EH (cell line): ENCODE measurements at places on chromosomes 3 and 15.

DNA sequence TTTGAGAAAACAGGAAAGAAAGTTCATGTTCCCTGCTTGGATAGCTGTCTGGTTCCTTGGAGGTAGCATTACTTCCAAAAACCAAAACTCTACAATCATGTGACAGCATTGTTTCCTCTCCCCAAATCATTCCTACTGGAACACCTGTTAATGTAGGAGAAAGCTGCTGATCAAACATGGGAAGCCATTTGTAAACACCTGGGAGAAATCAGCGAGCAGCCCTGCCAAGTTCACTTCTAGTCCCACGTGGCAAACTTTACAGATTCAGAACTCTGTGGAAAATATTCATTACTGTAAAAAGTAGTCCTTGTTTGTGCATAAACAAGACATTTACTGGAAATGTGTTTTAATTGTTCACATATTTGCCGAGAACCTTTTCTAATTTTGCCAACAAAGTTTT, 275.5 kb upstream of the AZI2 start:
- no peak for DNase-seq

DNA sequence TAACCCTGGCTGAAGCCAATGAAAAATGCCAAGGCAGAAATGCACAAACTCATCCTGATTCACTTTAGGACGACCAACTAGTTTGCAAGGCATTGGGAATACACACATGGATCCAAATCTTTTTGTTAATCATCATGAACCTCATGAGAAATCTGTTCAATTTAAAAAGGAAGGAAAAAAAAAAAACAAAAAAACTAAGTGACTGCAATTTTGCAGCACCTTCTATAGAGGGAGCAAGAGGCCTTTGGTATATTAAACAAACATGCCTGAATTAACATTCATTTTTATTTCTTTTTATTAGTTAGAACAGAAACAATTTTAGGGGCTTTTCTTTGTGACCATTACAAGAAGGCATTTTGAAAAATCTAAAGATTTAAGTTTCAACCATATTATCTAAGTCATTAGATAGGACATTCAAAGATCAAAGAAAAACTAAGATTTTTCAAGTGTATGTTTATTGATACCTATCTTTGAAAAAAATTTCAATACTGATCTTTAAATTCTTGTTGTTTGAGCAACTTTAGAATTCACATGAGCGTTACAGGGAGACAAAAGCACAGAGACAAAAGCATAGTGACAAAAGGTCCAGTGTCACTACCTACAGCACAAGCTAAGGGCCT, 182.4 kb downstream of the CBLB start:
- DNase-seq: peak; percentile 35

DNA sequence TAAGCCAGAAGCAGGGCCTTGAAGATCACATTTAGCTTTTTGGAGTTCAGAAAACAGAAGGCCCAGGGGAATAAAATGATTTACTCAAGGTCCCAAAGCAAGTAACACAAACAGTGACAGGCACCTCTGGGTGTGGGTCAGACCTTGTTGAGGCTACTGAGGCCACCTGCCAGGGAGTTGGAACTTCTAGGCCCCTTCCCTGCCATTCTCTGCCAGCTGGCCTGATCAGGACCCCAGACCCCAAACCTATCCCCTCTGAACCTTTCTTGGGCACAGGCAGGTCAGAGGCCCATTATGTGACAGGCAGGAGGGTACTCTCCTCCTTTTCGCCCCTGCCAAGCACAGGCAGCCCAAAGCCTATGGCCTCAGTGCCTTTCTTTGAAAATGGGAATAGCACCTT, 49.4 kb upstream of the ATP2B2 start:
- no peak for DNase-seq

GRCh38 chr3:3556078-3556477, 243.2 kb upstream of the LRRN1 start:
- DNase-seq: no peak

- DNase-seq: no peak
Observed at GRCh38 chr15:74441248-74441941, 7.6 kb upstream of the SEMA7A start.

DNA sequence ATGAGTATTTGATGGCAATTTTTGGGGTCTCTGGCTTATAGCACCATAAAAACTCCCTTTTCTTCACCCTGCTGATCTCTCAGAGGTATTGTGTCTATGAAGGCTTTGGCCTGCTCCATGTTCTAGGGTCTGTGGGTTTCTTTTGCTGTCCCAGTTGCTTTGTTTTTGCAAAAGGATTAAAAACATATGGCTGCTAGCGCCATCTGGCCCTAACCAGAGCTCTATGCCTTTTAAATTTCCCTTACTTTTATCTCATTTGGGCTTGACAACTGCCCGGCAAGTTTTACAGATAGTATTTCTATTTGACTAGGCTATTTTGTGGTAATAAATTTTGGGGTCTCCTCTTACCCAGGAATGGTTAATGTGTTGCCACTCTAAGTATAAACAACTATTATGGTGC, 6.4 kb upstream of the GHRL start:
- DNase-seq: peak; percentile 16

DNA sequence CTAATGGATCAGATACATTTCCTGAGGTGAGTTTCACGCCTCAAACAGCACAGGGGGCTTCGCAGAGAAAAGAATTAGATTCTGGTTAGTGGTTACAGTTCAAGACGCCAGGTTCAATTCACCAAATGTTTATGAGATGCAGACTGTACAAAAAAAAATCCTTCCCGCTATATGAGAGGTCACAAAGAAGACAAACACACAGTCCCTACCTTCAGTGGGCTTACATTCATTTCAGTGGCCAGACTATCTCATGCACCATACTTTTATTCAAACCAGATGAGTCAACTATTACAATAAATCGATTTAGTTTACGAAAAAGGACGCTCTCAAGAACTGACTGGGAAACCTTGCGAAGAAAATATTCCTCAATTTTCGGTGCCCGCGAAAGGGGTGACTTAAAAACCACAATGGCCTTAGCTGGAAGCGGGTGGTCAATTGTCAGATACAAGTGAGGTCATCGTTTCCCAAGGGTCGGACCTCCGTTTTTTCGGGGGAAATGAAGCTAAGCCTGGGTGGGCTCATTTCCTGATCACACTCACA, 695 bp downstream of the METTL6 start:
- no peak for DNase-seq

DNA sequence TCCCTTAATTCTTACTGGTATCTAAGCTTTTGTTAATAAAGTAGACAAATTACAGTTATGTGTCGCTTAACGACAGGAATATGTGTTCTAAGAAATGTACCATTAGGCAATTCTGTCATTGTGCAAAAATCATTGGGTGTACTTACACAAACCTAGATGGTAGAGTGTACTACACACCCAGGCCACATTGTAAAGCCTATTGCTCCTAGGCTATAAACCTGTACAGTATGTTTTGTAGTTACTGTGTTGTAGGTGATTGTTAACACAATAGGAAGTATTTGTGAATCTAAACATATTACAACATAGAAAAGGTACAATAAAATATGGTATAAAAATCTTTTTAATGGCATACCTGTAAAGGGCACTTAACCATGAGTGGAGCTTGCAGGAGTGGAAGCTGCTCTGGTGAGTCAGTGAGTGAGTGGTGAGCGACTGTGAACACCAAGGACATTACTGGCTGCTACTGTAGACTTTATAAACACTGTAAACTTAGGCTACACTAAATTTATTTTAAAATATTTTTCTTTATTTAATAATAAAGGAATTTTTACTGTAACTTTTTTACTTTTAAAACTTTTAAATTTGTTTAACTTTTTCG, 47.4 kb downstream of the FSIP1 start:
- DNase-seq: no peak

DNA sequence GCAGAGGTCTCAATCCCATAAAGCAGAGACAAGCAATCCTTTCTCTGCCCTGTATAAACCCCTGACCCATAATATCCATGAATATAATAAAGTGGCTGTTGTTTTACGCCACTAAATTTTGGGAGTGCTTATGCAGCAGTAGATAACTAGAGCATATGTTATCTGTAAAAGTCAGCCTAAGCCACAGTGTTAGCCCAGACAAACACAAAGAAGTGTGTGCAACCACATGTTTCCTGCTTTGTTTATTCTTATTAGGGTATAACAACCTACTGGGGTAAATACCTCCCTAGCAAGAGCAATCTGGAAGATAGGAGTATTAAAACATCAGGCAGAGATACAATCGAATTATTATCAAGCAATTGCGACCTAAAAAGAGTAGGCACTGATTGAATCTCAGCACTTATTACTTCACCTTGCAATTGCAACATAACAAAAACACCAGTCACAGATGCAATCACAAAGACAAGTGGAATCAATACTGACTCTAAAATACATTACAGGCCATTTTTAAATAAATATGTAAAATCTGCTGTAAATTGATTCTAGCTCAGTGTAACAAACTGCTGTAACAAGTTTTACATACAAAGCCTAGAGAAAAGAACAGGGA, 94.6 kb upstream of the UBE2E2 start:
- no peak for DNase-seq

- DNase-seq: no peak
Observed at GRCh38 chr3:38141173-38141951, 2.9 kb downstream of the MYD88 start.

DNA sequence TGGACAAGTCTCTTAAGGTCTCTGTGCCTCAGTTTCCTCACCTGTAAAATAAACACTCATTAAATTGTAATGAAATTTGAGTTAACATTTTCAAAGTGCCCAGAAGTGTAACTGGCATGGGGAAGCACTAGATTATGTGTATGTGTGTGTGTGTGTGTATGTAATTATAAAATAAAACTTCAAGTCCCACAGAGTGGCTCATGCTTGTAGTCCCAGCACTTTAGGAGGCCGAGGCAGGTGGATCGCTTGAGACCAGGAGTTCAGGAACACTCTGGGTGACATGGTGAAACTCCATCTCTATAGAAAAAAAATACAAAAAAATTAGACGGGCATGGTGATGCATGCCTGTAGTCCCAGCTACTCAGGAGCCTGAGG, 403.4 kb downstream of the IL5RA start:
- DNase-seq: no peak

GRCh38 chr3:169260296-169260695, 403.2 kb downstream of the MECOM start:
- DNase-seq: no peak

GRCh38 chr15:69394556-69395282, 19.4 kb upstream of the KIF23 start:
- DNase-seq: peak; percentile 75

GRCh38 chr15:40121911-40122638, 13.4 kb upstream of the BMF start:
- DNase-seq: no peak

DNA sequence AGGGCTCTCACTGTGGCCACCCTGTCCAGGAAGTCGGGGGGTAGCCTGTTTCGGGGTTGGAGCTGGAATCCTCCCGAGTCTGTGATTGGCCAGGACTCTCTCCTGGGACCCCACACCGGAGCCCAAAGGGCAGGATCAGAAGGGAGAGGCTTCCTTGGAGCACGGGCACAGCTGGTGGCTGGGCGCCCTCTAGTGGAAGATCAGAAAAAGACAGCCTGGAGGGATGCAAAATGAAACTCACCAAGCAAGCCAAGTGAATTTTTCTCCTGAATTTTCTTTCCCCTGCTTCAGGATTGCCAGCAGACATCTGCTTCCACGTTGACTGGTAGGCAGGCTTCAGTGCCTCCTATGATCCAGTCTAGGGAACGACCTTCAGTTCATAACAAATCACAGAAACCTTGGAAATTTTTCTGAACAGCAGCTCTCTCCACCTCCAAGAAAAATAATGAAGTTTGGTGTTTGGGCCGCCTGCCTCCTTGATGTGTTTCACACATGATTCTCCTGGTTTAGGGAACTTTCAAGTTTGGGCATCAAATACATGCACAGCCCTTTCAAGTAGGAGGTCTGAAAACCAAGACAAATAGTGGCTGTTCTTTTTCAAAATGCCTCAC, 224.6 kb downstream of the VPS13C start:
- peak; percentile 65 for DNase-seq

- no peak for DNase-seq
Observed at GRCh38 chr3:77394046-77394445, 354.1 kb downstream of the ROBO2 start.

GRCh38 chr3:187198490-187198889, 1.2 kb downstream of the RTP1 start:
- no peak for DNase-seq

GRCh38 chr15:36831125-36831903, 251.9 kb downstream of the CDIN1 start:
- DNase-seq: peak; percentile 98

DNA sequence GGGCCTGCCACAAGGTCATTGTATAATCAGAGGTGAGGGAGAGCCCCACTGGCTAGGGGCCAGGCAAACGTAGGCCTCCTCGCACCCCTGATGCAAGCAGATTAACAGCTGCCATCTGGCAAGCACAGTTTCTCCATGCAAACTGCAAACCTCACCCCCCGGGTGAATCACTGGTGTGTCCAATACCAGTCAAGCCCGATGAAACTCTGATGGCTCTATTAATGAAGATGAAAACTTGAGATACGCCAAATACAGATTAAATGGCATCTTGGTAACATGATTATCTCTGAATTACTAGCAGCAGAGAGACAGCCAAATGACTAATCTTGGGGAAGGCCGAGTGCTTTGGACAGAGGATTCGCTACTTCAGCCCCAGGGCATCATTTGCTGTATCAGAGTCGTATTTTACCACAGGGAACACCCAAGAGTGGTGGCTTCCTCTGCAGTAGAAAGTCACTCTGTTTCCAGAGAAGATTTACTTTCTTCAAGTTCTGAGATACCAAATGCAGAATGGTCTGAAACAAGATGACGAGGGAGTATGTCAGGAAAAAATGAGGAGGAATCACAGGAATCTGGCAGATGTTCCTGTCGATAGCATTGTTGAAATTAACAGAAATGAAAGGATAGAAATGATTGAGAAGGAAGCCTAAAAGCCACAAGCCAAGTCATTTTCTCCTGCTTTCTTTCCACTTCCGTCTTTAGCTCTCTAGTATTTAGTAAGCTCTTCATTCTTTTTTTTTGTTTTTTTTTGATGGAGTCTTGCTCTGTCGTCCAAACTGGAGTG, 96.2 kb upstream of the NR2F2 start:
- peak; percentile 97 for DNase-seq

- DNase-seq: peak; percentile 7
Observed at GRCh38 chr3:37668431-37668817, 193.3 kb upstream of the CTDSPL start.

- no peak for DNase-seq
Observed at GRCh38 chr3:158430448-158430847, 140.5 kb upstream of the MLF1 start.

- peak; percentile 86 for DNase-seq
Observed at GRCh38 chr3:50658416-50658815, 16.3 kb upstream of the DOCK3 start.

DNA sequence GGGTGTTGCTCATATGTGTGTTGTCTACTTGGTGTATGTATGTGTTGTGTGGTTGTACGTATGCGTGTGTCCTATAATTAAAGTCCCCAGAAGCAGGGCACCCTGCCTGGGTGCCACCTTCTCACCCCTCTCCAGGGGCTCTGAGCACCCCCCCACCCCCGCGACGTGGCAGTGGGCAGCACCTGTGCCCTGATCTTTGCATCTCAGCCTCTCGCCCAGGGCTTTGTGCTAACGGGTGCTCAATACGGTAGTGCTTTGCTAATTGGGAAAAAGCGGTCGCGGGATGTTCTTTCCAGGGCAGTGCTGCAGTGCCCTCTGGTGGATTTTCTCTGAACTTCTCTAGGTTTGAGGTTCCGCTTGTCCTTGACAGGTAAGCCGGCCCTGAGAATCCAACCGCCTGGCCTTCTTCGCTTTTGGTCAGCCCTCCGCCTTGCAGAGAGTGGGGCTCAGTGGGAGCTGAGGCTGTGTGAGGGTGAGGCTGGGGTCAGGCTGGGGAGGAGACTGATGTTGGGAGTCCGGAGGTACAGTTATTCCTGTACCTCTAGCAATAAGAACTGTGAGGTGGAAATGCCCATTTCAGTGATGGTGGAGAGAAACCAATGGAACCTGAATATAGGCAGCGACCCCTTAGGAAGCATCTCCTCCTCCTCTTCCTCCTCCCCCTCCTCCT, 17.6 kb upstream of the EPHB3 start:
- DNase-seq: peak; percentile 82

GRCh38 chr3:29420106-29420505, 139.2 kb downstream of the RBMS3 start:
- DNase-seq: peak; percentile 57
